ENCODE measurements at places on chromosomes 12 and 14.

DNA sequence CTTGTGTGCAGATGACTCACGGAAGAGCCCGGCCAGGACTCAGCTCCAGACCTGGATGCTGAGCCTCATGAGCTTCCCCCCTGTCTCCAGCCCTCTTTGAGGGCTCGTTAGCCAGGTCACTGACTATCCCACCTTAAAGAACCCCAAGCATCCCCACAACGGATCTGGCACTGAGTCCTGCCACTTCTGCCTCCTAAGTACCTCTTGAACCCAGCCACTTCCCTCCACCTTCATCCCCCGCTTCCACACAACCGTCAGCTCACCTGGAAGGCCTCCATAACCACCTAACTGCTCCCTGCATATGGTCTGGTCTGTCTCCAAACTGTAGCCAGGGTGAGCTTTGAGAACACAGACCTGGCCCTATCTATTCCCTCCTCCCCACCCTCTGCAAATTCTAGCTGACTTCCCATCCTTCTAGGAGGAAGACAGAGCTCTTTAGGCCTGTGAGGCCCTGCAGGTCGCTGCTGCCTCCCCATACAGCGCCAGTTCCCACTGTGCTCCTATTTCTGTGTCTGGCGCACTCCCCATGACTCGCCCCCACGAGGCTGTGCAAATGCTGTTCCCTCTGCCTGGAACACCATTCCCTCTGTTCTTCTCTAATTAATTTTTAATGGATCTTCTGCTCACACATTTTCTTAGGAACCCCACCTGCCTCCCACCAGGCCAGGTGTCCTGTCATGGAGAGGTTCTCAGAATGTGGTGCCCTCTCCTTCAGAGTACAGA is 2.9 kb upstream of the HSP90AA1 start:
- DNase-seq: no peak

DNA sequence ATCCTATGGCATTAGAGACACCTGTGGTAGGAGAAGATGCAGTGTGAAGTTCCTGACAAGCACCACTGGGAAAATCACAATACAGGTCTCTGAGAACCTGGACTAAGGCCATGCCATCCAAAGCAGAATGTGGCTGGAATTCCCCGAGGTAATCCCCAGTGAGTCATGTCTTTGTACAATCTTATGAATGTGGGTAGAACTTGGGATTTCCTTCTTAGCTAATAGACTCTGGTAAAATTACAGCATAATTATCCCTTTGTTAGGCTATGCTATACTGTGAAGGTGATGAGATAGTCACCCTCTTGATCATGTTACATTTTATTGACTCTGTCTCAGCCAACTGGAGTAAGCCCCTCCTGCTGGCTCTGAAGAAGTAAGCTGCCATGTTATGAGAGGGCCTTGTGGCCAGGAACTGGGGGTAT is 224.3 kb upstream of the DCN start:
- no peak for DNase-seq

GRCh38 chr12:44847403-44847802 is 28.7 kb downstream of the NELL2 start:
- no peak for DNase-seq

GRCh38 chr14:39241637-39242036 is 7.9 kb downstream of the MIA2 start:
- DNase-seq: no peak

GRCh38 chr12:54981796-54982195 is 2.8 kb downstream of the TESPA1 start:
- DNase-seq: no peak

DNA sequence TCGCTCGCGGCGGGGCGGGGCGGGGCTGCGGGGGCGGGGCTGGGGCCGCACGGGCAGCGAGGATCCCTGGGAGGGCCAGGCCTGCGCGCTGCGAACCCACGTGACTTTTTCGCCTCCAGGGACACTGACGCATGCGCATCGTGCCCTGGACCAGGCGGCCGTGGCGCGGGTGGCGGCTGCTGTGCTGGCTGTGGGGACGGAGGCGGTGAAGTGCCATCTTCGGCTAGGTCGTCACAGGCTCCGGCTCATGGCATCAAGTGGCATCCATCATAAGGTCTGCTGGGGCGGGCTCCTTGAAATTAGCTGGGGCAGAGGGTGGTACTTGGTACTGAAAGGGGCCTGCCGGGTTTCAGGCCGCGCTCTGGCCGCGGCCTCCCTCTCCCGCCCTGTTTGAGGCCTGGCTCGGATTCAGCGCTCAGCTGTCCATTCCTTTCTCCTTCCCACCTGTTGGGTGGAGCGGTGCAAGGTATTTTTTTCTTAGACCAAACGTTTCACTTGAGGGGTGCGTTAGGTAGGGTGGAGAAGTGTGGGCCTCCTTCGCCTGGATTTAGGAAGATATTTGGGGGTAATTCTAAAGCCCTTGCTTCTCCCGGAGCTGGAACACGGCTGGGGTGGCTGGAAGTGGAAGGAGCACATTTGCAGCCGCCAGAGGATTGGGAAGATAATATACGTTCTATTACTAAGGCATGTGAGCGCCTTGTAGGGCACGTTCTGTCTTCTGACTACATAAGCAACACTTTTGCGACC is at the start of gene PRPF39:
PRPF39 (plus strand) TSS at position 141 of the 747 bp plus-strand sequence. CDS start 11,124 bp downstream, outside the sequence.
- peak; percentile 96 for DNase-seq
